CD4-positive, alpha-beta T cell (primary cell): ENCODE measurements at places on chromosomes 2 and 18.

GRCh38 chr18:58562999-58563667, 65.8 kb downstream of the ALPK2 start:
- DNase-seq, result no peak

DNA sequence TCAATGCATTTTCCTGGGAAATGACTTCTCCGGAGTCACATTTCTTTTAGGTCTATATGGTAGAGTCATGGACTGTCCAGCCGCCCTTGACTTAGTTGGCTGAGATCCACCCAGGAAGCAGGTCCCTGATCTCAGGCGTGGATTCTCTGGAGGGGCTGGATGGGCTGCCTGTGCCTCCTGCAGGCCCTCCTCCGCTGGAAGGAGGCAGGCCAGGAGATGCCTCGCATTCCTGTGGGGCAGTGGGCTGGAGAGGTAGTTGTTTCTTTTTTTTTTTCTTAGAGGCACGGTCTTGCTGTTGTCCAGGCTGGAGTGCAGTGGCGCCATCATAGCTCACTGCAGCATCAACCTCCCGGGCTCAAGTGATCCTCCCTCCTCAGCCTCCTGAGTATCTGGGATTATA, 129.0 kb upstream of the MYCN start:
- DNase-seq, result no peak

GRCh38 chr2:151422917-151423439, 13.3 kb downstream of the RIF1 start:
- DNase-seq, result no peak

DNA sequence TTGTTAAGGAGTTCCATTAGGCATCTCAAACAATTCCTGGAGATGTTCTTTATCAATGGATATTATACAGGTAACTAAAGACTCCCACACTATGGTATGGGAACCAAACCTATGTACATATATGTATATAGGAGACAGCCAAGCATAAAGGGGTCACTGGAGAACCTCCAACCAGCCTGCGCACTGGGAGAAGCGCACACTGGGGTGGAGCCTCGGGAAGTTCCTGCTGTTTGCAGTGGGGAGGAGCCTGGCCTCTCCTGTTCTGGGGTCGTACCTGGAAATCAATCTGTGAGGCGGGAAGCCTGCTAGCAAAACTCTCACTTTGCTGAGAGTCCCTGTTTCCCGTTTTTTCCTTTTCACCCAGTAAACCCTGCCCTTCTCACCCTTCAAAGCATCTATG, 83.1 kb upstream of the CREB1 start:
- no peak for DNase-seq

DNA sequence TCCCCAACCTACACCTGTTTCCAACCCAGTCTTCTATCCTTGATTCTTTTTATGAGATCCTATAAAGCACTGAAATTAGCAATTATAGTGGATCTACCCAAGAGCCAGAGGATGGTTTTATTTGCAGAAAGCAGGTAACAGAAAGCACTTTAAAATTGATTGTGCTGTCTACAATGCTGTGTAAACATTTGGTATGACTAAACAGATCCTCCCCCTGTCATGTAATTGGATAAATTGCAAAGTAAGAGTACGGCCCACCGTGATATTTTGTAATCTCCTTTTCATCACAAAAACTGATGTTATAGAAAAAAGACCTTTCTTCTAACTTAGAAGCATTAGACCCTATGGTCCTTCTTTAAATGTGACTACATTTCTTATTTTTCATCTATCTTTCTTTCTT, 11.3 kb upstream of the PPP3R1 start:
- no peak for DNase-seq

DNA sequence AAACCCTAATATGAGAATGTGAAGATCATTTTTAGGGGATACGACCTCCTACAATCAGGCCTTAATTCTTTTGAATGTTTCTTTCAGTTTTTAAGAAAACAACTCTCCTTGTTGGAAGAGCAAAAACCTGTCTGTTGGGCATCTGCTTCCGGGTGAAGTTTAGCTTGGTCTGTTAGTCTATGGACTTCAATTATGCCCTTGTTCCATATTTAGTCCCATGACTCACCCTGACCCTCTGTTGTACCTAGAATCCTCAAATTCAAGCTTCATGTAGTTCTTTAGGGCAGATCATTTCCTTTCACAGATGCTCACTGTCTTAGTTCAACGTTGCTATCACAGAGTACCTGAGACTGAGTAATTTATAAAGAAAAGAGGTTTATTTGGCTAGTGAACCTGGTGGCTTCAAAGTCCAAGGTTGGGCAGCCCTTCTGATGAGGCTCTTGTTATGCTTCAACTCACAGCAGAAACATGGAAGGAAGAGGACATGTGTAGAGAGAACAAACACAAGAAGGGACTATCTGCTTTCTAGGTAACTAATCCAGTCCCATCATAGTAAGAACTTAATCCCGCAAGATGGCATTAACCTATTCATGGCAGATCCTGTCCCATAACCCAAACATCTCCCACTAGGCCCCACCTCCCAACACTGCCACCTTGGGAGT, 82.5 kb upstream of the SERPINE2 start:
- no peak for DNase-seq

DNA sequence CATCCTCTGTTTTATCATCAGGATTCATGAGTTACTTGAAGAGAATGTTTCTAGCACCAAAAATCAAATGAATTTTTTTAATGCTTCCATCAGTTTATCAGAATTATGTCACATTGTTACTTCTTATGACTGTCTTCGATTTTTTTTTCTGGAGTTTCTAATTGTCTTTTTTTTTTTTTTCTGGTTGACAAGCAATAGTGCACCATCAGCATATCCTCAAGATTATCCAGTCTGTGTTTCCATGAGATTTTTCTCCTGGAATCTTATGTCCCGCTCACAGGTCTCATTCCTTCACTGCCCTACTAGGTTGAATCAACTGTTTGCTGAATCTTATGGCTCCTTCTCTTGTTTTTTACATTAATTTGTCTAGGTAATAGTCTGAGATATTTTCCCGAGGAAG, 16.0 kb downstream of the R3HDM1 start:
- DNase-seq, result no peak

GRCh38 chr18:28522236-28522635, 345.3 kb upstream of the CDH2 start:
- no peak for DNase-seq

GRCh38 chr2:134212746-134213145, 41.1 kb upstream of the MGAT5 start:
- DNase-seq, result no peak

DNA sequence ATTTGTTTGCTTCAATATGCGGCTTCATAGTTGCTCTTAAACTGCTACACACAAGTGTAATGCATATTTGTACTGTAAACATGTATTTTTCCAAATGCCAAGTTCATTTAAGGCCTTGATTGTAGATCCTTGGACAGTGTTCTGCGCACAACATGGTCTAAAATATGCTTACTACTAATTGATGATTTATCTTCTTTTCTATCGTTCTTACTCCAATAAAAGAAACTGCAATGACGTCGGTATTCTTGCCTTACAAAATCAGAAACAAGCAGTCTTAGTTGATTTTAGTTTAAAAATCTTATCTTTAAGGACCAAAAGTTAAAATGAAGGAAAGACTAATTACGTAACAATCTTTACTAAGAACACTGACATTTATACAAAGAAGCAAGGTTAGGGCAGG, 224.3 kb upstream of the SMAD7 start:
- no peak for DNase-seq

- no peak for DNase-seq
These were observed 96.6 kb downstream of the MBD2 start for GRCh38 chr18:54127759-54128378.

DNA sequence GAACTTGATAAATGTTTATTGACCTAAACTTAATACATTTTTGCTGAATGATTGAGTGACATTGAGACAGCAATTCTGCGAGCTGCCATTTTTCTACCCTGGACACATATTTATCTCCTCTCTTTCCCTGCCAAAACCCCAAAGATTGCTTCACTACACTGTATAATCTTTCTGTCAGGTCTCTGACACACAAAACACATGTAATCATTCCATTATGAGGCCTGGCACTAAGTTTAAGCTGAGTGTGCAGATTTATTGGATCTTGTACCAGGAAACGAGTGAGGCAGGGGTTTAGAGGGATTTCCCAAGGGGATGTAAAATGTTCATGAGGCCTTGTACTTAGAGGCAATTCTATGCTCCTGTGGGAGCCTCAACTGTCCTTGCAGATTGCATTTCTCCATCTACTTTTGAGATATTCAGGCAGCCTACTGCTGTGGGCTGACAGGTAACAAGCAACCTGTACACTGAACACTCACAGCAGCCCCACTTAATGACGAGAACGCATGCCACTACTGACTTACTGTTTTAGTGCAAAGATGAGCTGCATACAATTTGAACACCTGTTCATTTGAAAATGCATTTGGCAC, 13.7 kb upstream of the OSR1 start:
- no peak for DNase-seq

- DNase-seq, result no peak
These were observed 49.8 kb upstream of the SLC1A4 start for GRCh38 chr2:64939332-64939917.
